ENCODE measurements at places on chromosomes 7 and 10.
A peak's percentile ranks its signal among the peaks of the same experiment; 100 is the strongest.

- no peak for DNase-seq
These were observed 145.1 kb upstream of the COL1A2 start for GRCh38 chr7:94249631-94250030.

DNA sequence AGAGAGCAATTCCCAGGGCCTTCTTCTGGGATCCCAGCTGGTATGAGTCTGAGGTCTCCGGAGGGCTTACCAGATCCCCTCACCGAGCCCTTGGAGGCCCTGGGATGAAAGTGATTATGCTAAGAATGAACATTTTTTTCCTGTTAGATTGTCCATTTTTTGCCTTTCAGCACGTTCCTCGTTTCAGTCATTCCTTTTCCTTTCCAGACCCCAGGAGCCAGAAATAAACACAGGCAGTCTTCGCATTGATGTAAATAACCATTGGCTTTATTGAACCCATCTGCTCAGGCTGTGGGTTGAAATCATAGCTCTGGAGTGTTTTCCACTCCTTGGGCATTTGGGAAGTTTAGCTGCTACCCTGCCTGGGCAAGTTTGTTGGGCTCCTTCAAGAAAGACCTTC is 320.9 kb upstream of the AUTS2 start:
- DNase-seq, result no peak

- no peak for DNase-seq
These were observed 142.0 kb upstream of the MALRD1 start for GRCh38 chr10:18906636-18907035.

- DNase-seq, result no peak
These were observed 145.7 kb downstream of the RNF216 start for GRCh38 chr7:5635461-5636445.

DNA sequence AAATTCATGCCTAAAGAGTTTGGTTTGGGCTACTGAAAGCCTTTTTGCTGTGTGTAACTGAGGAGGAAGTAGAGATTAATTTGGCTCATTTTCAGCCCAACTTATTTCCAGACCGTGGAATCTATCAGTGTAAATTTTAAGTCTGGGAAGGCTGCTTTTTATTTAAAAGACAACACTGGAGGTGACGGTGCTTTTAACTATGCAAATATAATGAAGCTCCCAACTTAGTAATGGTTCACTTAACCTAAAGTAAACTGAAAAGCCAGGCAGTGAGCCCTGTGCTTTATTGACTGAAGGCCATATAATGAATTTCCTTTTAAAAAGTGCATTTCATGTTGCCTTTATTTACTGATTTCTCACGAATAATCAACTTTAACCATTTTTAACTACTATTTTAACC is 127.2 kb downstream of the NPY start:
- no peak for DNase-seq

DNA sequence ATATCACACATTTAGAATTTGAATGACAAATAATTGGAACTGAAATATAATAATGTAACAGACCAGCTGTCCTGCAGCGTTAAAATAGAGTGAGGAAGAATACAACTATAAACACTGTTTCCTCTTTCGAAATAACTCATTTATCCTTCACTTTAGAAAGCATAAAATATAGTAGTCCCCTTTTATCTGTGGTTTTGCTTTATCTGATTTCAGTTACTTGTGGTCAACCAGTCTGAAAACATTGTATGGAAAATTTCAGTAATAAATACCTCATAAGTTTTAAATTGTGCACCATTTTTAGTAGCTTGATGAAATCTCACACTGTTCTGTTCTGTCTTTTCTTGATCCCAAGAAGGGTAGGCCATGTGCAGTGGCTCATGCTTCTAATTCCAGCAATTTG is 31.7 kb downstream of the POLR1F start:
- DNase-seq, result no peak

DNA sequence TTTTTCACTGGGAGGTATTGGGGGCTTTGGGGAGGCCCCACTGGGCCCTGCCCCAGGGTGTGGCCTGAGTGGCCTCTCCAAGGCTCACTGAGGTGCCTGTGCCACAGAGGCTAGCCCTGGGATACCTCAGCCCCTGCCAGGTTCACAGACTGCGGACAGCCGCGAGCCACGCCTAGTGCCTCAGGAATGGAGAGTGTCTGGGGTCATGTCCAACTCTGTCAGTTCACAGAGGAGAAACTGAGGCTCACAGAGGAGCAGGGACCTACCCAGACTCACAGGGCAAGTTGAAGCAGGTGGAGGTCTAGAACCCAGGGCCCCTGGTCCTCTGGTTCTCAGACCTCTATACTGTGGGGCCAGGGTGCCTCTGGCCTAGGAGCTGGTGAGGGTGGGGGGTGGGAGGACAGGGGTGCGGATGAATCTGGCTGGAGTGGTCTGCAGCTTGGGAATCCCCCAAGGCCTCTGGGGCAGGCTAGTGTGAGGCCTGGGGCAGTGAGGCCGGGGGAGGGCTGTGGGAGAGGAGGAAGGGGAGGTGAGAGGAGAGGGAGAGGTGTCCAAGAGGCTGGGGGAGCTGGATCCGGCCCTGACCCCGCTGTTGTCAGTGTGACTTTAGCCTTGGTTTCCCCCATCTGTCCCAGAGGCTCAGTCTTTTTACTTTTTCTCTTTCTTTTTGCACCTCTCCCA is 20.0 kb downstream of the NEURL1 start:
- DNase-seq, result no peak

- DNase-seq, result no peak
These were observed 421.1 kb upstream of the FOXK1 start for GRCh38 chr7:4260867-4261600.

- no peak for DNase-seq
These were observed 976 bp downstream of the ABCF2 start for GRCh38 chr7:151225948-151226510.

- no peak for DNase-seq
These were observed 158.2 kb downstream of the SPAG6 start for GRCh38 chr10:22503315-22504088.

DNA sequence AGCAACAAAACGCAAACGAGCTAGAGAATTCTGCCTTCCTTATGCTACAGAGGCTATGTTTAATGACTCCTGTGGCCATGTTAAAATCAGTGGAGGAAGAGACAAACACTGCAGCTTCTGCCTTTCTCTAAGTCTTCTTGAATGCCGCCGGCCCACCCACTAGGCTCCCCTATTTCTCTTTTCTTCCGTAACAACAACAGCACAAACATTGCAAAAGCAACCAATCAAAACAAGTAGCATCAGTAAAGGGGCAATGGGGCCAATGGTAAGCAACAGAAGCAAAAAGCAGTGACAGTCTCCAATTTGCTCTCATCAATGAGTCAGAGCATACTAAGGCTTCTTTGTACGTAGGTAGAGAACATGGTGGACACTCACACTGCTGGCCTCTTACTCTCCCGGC is 26.8 kb downstream of the DNAJC1 start:
- no peak for DNase-seq

- peak; percentile 38 for DNase-seq
These were observed 17.3 kb downstream of the DAGLB start for GRCh38 chr7:6430271-6430940.

DNA sequence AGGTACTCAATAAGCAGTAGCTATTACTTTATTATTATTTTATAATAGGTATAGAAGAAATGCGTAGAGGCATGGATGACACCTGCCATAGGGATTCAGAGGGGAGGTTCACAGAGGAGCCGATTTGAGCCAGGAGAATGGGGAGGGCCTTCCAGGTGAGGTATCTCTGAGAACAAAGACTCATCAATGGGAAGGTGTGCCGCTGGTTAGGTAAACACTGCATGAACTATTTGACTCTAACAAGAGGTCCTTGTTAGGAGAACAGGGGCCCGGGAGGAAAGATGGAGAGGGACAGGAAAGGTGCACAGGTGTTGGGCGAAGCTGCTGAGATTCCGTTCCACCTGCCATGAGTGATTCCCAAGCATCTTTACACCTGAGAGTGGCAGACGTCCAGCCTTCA is 41.8 kb upstream of the TMEM273 start:
- DNase-seq, result no peak

DNA sequence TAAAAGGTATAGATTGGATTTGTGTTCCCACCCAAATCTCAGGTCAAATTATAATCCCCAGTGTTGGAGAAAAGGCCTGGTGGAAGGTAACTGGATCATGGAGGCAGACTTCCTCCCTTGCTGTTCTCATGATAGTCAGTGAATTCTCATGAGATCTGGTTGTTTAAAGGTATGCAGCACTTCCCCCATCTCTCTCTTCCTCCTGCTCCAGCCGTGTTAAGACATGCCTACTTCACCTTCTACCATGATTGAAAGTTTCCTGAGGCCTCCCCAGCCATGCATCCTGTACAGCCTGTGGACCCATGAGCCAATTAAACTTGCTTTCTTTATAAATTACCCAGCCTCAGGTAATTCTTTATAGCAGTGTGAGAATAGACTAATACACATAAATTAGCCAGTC is 39.1 kb downstream of the HTR7 start:
- no peak for DNase-seq
